Forelimb muscle (tissue), 1 donor: ENCODE measurements at places on chromosomes 12 and 14.

DNA sequence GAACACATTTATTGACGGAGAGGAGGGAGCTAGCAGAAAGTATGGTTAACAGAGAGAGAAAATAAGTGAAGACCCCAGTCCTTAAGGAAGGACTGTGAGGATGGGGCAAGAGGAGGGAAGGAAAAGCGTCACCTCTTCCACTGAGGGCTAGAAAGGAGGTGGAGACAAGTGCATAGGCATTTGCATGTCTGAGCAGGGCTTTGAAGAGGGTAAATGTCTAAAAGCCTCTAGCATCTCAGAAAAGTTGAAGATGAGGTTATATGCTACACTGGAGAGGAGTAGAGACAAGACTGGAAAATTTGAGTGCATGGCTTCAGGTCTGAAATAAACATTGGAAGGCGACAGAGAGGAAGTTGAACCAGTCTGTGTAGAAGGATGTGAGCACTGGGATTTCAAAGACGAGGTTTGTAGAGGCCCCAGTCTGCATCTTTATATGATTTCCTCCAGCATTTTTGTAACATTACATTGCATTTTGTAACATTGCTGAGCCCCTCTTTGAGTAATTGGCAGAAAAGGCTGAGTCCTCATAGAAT lies 98.5 kb upstream of the IFNG-AS1 start:
- no peak for DNase-seq

DNA sequence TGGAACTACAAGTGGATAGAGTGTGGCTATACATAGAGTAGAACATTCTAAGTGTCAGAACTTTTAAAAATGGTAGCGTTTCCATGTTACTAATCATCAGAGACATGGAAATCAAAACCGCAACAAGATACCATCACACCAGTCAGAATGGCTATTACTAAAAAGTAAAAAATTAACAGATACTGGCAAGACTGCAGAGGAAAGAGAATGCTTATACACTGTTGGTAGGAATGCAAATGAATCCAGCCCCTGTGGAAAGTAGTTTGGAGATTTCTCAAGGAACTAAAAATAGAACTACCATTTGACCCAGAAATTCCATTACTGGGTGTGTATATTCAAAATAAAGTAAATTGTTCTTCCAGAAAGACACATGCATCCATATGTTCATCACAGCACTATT lies 518.6 kb downstream of the NELL2 start:
- no peak for DNase-seq

GRCh38 chr14:68401855-68402254 lies 391.0 kb downstream of the ZFP36L1 start:
- no peak for DNase-seq

DNA sequence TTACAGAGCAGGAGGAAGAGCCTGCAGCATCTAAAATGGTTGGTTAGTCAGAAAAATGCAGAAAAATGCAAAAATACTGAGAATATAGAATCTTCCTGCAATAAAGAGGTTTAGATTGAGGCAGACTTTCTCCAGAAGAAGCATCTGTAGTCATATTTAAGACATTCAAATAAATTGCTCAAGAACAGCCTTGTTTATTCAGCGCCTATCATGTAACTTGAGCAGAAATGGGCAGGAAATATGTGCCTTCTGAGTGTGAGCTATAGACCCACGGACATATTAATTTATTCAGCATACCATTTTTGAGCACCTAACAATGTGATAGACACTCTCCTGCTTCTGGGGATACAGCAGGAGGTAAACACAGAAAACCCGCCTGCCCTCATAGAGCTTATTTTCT lies 102.0 kb upstream of the HIF1A start:
- DNase-seq = no peak

DNA sequence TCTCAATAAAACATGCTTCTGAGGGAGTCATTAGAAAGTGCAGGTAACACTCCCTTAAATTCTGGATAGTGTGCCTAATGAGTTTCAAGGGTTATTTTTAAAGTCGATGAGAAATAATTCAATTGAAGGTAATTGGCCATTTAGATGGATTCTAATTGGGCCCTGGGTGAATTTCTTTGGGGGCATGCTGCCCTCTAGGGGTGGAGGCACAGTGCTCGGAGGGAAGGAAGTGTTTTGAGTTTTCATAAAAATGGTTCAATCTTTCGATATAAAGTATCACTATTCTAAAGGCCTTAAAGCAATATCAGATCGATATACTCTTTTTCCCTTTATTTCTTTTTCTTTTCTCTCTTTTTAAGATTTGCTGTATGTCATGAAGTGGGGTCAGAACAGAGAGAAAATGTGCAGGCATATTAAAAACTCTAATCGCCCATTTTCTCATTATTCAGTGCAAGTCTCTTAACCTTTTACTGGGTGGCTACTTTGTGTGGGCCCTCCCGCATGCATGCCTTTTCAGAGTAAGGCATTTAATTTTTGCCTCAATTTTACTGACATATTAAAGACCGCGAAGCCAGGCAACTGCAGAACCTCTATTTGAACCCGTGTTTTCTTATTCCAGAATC lies 25.5 kb downstream of the NKX2-8 start:
- DNase-seq = no peak

GRCh38 chr14:61065656-61066055 lies 84.6 kb downstream of the SLC38A6 start:
- no peak for DNase-seq
